HTR-8/SVneo (cell line): ENCODE measurements at places on chromosomes 2 and 18.
A peak's percentile ranks its signal among the peaks of the same experiment; 100 is the strongest.

DNA sequence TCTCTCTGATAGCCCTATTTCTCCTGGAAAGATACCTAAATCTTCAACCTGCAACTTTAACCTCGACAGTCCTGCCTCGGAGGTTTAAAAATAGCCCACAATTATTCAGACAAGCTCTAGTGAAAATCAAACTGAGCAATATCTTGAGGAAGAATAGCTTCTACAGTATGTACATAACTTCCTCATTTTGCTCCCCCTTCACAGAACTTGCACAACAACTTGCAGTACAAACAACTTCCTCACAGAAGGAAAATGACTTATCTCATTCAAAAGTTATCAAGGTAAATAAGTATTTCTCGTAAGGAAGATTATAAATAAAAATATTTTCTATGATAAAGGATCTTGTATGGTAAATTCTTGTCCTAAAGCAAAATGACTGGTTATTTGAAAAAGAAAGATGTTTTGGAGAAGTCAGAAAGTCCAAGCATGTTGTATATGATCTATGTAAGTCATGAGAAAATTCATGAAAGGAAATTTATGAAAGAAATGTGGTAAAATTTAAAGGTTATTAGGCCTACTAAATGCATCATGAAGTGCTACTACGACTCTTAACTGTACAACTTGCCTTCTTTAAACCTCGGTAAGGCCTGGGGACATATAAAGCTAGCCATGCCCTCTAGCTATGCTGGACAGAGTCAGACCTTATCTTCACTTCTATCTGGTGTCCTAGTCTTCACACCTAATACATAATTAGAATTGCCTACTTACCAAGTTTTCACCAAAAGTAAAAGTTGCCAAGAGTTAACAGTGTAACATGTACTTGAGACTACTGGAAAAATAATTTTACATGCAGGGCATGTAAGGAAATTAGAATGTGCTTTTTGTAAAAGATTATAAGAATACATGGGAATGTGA lies 394.5 kb downstream of the DLGAP1 start:
- no peak for DNase-seq

DNA sequence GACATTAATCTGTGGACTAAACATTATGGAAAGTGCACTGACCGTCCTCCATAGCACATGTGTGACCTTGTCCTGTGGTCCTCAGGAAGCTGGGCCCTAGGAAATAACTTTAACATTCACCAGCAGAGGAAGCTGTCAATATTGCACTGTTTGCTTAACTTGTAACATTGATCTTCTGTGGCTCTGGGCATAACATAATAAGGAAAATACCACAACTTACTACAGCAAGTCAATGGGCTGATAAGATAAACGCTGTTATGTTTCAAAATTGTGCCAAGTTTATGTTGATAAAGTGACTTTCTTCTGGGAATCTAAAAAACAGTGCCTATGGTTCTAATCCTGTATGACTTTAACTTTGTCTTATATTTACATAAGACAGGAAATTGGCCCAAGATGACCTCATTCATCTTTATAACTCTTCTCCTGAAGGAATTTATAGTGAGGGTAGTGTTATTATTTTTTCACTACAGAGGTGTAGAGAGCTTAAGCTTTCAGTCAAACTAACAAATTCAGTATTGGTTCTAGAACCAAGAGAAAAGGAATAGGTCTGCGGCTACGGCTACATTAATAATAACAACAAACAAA lies 113.7 kb upstream of the MAP4K3 start:
- no peak for DNase-seq

- no peak for DNase-seq
Observed at GRCh38 chr18:46680784-46681695, 24.0 kb upstream of the LOXHD1 start.

- DNase-seq: no peak
Observed at GRCh38 chr2:237210763-237211162, 125.1 kb downstream of the COPS8 start.

GRCh38 chr18:22169889-22170420 lies 566 bp downstream of the GATA6 start:
- peak; percentile 24 for DNase-seq

DNA sequence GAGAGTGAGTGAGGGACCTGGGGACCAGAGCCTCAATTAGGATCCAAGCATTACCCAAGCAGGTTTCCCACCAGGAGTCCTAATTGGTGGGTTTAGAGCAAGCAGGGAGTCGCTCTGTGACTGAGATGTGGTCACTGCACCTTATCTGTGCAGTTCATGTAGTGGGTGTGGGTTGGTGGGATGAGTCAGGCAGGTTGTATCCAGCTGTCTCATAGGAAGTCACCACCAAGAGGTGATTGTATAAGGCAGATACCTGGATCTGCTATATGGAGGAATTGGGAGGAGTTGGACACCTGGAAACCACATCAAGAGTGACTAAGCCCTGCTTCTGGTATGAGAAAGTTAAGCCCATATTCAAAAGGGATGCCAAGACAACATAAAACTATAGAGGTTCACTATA lies 106.8 kb downstream of the ARHGAP28 start:
- no peak for DNase-seq

GRCh38 chr2:128440666-128441340 lies 122.1 kb upstream of the HS6ST1 start:
- DNase-seq: no peak

DNA sequence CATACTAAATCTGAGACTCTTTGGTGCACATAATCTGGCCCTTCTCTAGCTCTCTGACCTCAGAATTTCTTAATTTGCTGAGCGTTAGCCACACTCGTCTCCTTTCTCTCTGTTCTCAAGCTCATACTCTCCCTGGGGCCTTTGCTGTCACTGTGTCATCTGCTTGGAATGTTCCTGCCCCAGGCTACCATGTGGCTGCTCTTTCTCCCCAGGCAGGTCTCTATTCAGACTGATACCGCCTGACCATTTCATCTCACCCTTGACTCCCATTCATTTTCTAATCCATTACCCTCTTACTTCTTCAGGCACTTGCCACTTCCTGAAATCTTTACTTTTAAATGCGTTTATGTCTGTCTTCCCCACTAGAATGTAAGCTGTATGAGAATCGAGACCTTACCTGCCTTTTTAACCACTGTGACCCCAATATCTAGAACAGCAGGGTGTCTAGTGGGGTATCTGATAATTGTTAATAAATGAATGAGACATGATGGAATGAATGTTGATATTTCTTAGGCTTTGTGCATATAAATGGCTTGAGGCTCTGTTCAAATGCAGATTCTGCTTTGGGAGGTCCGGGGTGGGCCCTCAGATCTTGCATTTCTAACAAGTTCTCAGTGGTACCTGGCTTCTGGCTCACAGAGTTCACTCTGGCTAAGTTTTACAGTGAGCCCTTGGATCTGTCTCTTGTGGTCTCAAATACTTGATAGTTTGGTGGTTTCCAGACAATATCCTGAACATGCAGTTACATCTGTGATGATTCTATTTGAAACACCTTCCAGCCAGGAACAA lies 89.9 kb upstream of the EPC2 start:
- DNase-seq: peak; percentile 25

- no peak for DNase-seq
Observed at GRCh38 chr2:100222844-100223243, 80.5 kb upstream of the AFF3 start.
